ENCODE measurements at places on chromosomes 6 and 20.

DNA sequence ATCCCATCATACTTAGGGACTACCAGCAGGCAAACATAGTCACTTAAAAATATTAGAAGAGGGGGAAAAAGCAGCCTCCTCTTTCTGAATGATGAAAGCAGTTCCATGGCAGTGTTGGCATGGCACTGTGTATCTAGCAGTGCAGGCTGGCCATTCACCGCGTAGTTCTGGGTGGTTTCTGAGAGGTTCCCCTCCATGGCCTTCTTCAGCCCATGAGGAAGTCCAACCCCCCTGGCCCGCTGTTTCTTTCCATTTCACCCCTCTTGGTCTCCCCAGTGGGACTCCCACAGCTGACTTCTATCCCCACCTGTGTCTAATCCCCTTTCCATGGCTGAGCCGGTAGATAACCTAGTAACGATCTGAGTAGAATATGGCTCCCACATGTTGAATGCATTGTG is 17.0 kb downstream of the PPARD start:
- no peak for DNase-seq

- DNase-seq: no peak
Measured at GRCh38 chr20:32495217-32495565, 89.9 kb downstream of the NOL4L start.

GRCh38 chr6:118902726-118903125 is 8.8 kb downstream of the ASF1A start:
- no peak for DNase-seq

- no peak for DNase-seq
Measured at GRCh38 chr6:45388328-45388727, 10.6 kb upstream of the SUPT3H start.

- DNase-seq: no peak
Measured at GRCh38 chr6:147991961-147992360, 350.7 kb upstream of the SASH1 start.

Data from stimulated activated naive CD8-positive, alpha-beta T cell treated with anti-CD3 and anti-CD28 coated beads, Interleukin-15, Interleukin-2, amounts not matched to agents 100 U/mL and 50 U/mL, for 24 hours (primary cell).